ENCODE measurements at places on chromosomes 7 and 10.
A peak's percentile ranks its signal among the peaks of the same experiment; 100 is the strongest.

DNA sequence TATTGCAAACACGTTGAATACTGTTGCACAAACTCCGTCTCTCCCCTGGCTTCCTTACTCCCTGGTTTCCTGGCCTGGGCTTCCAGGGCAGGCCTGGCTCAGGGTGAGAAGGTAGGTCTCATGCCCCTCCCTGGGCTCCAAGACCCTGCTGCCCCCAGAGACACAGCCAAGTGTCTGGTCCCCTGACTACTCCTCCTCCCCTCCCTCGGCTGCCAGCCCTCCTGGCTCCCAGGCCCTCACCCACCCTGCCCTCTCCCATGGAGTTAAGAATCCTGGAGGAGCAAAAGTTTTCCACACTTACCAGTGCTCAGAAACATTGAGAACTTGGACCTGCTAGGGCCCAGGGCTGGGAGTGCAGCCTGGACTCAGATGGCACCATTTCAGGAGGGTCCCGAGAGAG lies 47.2 kb upstream of the RABGEF1 start:
- DNase-seq, result no peak

DNA sequence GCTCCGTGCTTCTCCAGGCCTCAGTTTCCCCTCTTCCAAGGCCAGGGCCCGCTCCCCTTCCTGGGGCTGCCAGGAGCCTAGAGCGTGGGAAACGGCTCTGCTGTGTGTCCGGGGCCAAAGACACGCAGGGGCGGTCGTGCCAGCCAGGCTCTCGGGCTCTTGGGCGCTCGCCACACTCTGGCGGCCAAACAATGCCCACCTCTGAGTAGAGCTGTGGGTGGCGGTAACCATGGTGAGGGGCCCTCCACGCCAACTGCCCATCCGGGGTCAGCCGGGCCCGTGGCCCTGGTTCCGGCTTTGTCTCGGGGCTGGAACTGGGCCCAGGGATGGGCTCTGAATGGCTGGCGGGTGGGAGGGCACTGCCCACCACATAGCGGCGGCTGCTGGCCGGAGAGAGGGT lies 16.0 kb downstream of the GRIFIN start:
- DNase-seq, result no peak

- DNase-seq, result no peak
Measured at GRCh38 chr7:155129186-155129585, 59.1 kb downstream of the HTR5A start.

GRCh38 chr7:138934861-138935260 lies 46.3 kb downstream of the KIAA1549 start:
- DNase-seq, result no peak

- DNase-seq, result no peak
Measured at GRCh38 chr10:123284022-123284421, 129.8 kb downstream of the BUB3 start.

DNA sequence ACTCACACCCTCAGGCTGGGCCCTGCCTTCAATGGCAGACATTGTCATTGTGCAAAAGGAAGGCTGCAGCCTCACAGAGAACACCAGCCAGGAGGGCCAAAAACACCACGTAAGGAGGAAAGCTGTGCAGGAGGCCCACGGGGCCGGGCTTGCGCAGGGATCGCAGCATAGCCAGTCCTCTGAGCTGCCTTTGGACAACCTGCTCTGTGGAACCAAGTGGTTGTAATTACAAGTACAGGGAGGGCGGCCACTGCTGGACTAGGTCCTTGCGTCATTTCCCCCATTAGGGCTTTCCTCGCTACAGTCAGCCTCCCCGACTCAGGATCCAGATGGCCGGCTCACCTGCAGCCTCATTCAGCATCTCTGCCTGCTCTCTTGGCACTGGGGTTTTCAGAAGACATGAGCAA lies 66.9 kb downstream of the FAM53B start:
- no peak for DNase-seq

GRCh38 chr7:157028199-157028903 lies 17.9 kb upstream of the MNX1 start:
- no peak for DNase-seq

DNA sequence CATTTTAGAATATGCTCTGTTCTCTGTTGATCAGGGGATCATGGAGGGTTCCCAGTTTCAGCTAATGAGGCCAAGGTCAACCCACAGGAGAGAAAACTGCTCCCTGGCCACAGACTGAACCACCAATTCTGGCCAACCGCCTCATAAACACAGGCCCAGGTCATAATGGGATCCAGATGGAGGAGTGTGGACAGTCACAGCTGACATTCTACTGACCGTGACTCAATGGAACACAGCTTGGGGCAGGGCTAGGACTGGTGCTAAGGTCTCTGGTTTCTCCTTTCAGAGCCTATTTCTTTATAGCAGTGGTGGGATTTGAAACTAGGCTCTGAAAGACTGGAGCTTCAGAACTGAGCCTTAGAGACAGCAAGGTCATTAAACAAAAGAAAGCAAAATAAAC lies 68.3 kb downstream of the HIPK2 start:
- DNase-seq, result no peak

DNA sequence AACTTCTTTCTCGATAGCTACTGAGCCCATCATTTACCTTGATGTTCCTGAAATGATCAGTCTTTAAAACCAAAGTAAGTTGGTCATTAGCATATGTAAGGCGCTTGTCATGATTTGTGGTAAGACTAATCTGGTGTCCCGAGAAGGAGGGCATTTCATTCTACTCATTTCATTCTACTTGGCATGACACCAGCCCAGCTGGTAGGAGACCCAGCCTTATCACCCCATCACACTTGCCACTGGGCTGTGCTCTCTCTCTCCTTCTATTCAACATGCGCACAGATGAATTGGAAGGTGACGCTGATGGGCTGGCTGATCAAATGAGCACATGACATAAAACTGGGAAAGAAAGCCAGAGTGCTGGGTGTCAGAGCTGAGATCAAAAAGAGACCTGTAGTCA lies 65.7 kb downstream of the CRTAC1 start:
- DNase-seq, result no peak

DNA sequence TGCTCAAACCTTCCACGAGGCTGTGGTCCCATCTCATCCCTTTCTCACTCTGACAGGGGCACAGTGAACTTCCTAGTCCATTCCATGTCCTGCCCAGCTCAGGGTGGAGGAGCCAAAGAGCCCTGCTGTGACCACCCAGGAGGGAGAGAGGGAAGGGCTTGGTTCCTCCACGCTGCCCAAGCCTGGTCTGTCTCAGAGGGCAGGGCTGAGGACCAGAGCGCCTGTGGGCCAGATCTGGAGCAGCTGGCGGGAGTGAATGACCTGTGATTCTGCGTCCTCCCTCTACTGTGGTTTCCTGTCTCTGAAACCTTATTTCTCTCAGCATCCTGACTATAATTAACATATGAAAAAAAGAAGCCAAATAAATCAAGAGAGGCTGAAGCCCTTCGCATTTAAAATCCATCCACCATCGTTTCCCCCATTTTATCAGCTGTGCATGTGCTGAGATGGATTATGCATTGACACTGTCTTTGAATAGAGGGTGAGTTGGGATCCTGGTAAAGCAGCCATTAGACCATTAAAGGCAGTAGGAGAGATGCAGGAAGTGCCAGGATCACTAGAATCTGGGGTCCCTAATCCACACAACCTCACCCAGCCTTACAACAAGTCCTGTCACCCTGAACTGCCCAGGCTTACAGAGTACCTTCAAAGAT lies 165.6 kb downstream of the DPP6 start:
- no peak for DNase-seq

- no peak for DNase-seq
Measured at GRCh38 chr10:62851442-62851841, 35.3 kb upstream of the EGR2 start.

DNA sequence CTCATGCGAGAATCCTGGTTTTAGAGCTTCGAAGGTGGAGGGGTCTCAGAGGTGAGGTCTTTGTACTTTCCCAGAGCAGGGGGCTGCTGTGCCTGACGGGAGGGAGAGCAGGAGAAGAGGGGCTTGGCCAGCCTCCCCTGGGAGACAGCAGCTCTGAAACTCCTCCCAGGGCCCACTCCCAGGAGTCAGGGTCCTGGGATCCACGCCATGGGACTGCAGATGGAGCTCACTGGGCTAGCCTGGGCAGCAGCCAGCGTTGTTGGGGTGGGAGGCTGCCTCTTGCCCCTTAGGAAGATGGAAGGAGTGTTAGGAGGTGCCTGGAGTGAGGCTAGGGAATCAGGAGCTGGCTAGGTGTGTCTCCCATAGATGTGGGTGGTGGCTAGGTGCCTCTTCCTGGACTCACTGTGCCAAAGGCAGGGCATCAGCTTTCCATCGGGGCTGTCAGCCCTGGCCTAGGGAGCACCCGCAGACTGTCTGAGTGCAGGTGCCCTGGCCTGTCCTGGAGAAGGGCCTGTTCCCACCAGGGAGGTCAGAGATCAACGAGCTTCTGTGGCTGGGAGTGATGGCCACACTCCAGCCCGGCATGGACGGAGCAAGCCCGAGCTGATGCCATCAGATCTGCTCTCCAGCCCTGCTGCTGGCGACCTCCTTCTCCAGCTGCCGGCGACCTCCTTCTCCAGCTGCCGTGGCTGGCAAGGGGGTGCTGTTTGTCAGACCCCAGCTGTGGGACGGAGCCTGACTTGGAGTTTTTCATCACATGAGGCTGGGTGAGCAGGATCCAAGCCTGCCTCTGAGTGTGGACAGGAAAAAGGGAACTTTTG lies 111.3 kb downstream of the PTPN20 start:
- DNase-seq, result no peak

- no peak for DNase-seq
Measured at GRCh38 chr10:35420827-35421552, 84.7 kb downstream of the CCNY start.

- DNase-seq, result no peak
Measured at GRCh38 chr10:100014071-100014762, 4.5 kb upstream of the DNMBP start.

DNA sequence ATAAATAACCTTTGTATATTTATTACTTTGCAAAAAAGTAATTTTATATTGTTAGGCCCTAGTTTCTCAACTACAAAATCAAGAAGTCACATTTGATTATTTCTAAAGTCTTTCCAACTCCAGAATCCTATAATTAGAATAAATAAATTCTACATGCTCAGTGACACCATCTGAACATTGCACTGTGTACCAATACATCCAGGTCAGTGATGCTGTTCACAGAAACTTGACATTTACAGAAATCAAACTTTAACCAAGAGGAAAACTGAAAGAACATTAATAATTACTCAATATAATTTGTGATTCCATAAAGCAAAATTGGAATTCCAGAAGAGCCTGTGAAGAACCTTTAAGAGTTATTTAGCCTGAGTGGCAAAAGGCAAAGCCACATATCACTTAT lies 104.0 kb upstream of the FAM133B start:
- DNase-seq, result no peak

DNA sequence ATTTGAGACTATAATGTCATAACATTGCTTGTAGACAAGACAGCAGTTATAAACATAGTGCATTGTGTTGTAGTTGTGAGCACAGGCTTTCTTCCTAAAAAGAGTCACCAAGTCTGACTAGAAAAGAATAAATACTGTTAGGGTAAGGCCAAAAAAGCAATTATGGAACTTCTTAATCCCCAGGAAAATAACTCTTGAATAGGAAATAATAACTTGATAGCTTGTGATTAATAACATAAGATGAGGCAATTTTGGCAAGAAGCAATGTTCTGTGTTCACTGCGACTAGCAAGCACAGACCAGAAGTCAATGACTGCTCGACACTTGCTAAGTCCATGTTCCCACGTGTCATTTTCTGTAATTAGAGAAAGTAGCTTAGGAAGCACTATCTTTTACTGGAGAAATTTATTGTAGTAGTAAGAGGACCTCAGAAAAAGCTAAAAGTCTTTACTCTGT lies 97.1 kb downstream of the AGMO start:
- no peak for DNase-seq

DNA sequence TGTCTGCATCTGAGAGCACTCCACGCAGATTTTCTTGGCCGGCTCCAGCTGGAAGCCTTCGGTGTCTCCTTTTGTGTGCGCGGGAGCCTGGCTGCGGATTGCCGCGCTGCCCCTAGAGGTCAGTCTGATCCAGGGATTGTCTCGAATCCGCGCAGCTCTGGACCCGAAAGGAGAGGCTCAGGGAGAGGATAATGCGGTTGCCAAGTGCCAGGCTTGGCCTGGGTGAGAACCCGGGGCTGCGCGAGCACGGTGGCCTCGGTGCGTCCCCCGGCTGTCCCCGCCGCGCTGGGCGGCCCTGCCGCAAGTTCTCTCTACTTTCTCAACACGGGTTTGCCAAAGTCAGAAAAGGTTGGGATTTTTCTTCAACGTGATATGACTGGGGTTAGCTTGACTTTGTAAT lies 140.9 kb downstream of the ADCYAP1R1 start:
- DNase-seq, result no peak

GRCh38 chr7:241513-241912 lies 48.5 kb upstream of the FOXL3 start:
- no peak for DNase-seq

- peak; percentile 11 for DNase-seq
Measured at GRCh38 chr7:10973942-10974911, 555 bp downstream of the PHF14 start.

GRCh38 chr7:93293229-93293628 lies 61.1 kb downstream of the VPS50 start:
- no peak for DNase-seq

GRCh38 chr10:4067531-4067930 lies 282.5 kb upstream of the KLF6 start:
- peak; percentile 7 for DNase-seq

DNA sequence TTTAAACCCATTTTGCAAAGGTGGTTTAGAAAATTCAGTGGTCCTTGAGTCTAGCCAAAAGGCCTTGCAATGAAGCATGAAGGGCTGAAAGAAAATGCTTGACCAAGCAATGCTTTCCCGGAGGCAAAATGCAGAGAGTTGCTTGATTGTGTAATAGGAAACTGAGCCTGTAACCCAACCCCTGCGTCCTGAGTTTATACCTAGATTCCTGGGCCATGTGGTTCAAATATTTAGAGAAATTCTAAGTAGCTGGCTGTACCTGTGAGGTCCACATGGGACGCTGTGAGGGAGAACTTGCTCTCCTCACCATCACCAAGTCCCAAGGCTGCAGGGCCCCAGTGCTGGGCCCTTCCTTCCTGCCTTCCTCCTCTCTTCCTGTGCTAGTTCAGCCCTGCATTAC lies 45.7 kb downstream of the CXCL12 start:
- DNase-seq, result no peak

GRCh38 chr7:159271781-159272180 lies 127.1 kb upstream of the VIPR2 start:
- DNase-seq, result no peak

DNA sequence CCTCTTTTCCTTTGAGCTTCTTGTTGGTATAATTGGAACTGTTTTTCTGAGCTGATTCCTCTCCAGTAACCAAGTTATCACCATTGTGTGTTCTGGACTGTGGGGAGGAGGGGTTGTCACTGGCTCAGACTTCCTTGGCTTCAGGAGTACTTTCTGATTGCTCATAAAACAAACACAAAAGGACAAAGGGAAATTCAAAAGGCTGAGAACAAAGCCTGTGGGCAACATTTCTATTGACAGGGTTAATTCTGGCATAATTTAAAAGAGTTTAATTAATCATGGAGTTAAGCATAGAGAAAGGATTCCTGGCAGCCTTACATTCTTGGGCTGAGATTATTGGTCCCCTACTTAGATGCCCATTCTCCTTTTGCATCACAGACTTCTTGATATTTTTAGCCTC lies 222.9 kb upstream of the KMT2E start:
- no peak for DNase-seq

- DNase-seq, result no peak
Measured at GRCh38 chr7:48088559-48089045, 463 bp upstream of the UPP1 start.

Measured in stimulated activated CD8-positive, alpha-beta memory T cell treated with anti-CD3 and anti-CD28 coated beads, Interleukin-2, amount 100 ng/mL, for 48 hours (primary cell).